ENCODE measurements at places on chromosomes 11 and 22.

- peak; percentile 14 for DNase-seq
Measured at GRCh38 chr11:35141571-35141971, 2.6 kb downstream of the CD44 start.

DNA sequence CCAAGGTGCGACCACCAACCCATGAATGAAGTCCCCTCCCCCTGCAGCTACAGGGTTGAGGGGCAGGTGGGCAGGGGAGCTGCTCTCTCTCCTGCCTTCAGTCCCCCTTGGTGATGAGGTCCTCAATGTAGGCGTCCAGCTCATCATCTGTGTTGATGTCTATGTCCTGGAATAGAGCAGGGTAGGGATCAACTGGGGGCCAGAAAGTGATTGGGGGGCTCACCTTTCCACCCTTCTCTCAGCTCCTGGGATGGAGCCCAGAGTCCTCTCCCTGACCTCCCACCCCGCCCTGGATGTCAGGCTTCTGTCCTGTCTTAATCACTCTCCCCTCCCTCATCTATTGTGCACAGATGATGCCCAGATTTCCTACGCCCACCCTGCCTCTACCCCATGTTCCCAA, 41.9 kb downstream of the MORC2 start:
- DNase-seq: no peak

DNA sequence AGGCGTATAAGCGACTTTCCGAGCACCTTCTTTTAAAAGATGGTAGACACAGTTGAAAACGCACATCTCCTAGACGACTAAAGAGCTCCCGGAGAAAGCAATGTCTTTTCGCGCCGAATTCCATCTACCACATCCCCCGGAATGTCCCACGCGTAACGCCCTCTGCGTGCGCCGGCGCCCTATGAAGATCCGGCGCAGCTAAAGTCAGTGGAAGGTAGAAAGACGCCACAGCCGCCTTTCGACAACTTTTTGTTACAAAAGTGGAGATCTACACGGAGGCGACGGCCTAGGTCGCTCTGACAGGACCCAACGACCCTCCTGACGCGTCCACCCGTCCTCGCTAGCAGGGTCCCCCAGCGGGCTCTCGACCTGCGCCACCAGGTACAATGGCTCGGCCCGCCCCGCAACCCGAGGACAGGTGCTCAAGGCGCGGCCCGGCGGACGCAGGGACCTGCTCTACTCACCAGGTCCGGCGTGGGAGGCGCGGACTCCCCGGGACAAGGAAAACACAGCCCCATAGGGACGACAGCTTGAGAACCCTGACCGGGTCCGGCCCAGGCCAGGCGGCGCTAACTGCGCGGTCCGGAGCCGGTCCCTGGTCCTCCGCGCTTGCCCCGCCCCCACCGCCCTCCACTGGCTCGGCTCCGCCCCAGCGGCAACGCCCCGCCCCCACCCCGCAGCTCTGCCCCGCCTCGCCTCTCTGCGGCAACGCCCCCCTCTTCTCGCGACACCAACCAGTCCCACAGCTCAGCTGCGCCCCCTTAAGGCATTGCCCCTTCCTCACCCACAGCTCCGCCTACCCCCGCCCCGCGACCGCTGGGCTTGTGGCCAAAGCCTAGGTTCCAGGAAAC, at the start of gene SVIP:
Gene SVIP, minus strand, starts transcription at position 571 of the 851 bp plus-strand sequence. Its CDS starts 53 bp downstream, at position 518.
- peak; percentile 93 for DNase-seq

- DNase-seq: no peak
Measured at GRCh38 chr11:34356576-34356912, 1.3 kb downstream of the ABTB2 start.

DNA sequence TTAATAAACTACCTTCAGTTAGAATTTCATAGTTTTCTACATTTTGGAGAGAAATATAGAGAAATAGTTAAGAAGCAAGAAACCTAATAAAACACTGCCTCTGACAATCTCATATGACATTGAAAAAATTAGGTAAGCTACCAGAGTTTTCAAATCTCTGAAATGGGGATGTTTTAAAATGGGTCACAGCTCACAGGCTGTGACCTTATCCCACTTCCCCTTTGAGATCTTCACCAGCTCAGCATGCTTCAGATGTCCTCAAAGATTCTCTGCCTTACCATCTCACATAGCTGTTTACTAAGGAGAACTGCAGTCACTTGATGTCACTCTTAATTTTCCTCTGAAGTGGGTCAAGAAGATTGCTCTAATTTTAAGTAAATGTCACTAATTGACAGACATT, 717.8 kb downstream of the JRKL start:
- no peak for DNase-seq

GRCh38 chr11:28439403-28439802, 331.2 kb downstream of the METTL15 start:
- DNase-seq: no peak

DNA sequence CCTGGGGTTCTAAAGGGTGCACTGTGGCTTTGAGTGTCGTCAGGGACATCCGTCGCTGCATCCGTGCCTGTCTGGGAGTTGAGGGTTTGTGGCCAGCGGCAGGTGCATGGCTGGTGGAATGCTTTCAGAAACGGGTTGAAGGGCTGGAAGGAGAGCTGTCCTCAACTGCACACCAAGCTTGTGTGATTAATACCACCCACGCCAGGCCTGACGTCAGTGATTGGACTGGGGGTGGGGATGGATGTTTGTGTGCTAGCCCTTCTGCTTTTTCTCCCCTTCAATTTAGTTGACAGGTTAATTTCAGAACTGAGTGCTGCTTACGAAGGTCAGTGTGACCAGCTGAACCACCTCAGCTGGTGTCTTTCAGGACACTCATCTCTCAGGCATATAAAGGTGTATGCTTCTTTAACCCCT, 3.2 kb upstream of the GAB2 start:
- DNase-seq: peak; percentile 43

DNA sequence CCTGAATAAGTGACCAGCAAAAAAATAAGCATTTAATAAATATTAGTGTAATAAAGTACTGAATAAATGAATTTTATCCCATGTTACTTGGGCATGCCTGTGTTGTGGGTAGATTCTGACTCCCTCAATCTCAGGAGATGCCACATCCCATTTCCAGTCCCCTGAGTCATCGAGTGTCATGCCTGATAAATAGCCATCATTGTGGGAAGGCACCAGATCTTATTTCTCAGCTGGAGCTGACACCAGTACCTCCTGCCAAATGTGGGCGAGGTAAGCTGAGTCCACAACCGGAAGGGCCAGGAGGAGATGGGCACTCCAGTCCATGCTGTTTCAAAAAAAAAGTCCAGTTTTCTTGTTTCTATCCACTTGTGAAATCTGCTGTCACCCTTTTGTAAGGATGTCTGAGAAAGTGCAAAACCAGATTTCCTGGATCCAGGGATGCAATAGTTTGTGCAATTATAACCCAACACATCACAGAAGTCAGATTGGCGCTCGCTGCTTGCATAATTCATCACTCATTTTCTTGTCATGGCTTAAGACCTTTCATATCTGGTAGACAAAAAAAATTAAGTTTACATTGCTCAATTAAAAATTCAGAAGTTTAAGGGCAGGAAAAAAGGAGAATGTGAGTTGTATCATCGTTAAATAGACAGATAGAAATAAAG, 311.6 kb downstream of the MIAT start:
- DNase-seq: no peak

GRCh38 chr11:34214961-34215805, 109.8 kb downstream of the NAT10 start:
- DNase-seq: peak; percentile 69

- DNase-seq: no peak
Measured at GRCh38 chr11:33207408-33207985, 46.2 kb upstream of the CSTF3 start.

- DNase-seq: no peak
Measured at GRCh38 chr22:46646531-46647215, 26.5 kb downstream of the GRAMD4 start.

DNA sequence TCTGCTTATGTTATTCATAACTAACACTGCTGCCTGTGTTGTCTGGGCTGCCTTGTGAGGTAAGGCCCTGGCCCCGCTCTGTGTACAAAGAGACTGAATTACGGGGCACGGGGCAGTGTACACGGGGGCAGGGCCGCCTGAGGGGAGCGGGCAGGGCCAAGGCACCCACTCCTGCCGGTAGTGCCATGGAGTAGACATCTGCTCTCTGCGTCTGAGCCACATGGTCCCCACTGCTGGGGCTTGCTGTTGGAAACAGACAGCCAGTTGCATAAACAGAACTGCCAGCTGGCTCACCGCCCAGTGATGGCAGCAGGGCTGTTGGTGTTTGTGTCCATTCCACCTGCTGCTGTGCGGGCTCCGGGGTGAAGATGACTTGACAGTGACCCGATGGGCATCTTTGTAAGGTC, 19.8 kb downstream of the FAM118A start:
- no peak for DNase-seq

DNA sequence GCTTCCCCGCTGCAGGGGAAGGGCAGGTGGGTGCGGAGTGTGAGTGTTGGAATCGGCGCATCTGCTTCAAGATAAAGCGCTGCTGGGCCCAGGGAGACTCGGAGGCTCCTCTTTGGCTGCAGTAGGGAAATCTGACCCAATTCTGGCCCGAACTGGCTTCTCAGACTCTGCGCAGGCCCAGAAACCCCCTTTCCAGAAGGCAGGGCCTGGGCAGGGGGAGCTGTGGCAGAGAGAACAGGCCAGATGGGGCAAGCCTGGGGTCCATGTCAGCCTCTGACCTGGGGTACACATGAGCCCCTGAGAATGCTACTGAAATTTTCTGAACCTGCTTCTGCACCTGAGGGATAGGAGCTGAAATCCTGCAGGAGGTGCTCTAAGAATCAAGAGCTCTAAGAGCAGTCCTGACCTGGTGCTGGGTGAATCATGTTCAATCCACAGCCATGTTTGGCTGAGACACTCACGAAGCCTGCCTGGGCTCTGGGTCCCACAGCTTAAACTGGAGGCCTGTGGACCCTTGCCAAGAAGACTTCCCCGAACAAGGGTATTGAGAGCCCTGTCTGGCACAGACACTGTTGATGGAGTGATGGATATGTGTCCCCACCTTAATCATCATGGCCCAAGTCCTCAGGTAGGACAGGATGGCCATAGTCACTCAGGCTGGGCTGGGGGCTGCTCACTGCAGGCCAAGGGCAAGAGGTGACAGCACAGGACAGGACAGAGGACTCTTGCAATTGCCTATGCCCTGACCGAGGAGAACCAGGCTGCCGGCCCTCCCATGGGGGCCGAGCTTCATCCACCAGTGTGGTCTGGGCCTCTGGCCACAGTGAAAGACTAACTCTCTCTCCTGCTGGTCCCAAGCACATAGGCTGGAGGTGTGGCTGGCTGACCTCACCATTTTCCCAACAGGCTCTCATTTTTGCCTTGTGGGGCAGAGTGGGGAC, 6.9 kb downstream of the RAB3IL1 start:
- no peak for DNase-seq

DNA sequence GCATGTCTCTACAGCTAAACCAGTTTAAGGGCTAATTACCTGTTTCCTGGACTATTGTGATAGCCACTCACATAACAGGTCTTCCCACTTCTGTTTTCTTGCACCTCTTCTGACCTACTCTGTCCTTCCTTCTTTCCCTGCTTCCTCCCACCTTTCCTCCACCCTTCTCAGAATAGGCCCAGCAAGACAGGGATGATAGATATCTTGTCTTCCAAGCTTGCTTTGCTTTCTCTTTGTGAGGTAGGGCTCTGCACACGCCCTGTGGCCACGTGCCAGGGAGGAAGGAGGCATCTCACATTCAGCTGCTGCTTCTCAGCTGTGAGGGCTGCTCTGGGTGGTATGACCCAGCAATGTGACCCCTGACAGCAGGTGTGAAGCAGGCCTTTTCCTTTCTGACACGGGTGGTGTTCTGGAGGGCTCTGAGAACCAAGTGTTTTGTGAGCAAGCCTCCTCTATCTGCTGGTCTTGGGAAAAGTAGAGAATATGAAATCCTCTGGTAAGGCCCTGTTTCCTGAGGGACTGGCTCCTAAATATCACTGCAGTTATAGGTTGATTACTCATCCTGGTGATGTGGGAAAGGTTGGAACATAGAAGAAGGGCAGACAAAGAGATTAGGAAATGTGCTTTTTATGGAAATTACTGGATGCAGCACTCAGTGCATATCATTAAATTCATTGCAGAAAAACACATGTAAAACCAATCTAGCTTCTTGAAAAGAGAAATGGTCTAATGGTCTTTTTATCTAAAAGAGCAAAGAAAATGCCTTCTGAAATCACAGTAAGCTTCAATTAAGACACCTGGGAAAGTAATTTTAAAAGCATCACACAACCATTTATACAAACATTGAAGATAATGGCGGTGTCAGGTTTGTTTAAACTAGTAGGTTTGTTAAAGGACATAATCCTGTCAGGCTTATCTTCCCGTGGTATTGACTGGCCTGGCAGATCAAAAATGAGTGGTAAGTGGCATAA, 8.5 kb downstream of the AMOTL1 start:
- no peak for DNase-seq

- DNase-seq: no peak
Measured at GRCh38 chr11:120548682-120549209, 37.2 kb downstream of the GRIK4 start.

DNA sequence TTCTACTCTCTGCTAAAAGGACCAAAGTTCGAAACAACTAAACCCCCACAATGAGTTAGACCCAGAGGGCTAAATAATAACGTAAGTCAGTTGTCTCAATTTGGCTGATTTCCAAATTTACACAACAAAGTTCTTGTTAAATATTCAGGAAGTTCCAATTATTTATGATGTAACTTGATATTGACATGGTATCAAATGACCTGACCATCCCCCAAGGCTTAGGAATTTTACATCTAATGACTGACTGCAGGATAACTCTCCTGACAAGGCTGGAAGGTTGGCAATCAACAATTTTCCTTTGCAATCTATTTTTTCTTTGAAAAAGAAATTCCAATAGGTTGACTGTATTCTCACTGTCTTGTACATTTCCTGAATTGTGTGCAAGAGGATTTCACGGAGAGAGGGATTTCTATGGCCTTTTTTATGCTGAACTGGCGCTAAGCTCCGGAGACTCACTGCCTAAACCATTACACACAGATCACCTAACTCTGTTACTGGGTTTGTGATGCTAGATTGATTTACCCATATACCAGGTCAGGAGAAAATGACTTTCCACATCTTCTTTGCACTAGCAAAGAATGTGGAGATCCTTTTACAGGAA, 9.6 kb upstream of the CDON start:
- no peak for DNase-seq

GRCh38 chr22:48366591-48366990, 1461.1 kb downstream of the BRD1 start:
- DNase-seq: no peak

DNA sequence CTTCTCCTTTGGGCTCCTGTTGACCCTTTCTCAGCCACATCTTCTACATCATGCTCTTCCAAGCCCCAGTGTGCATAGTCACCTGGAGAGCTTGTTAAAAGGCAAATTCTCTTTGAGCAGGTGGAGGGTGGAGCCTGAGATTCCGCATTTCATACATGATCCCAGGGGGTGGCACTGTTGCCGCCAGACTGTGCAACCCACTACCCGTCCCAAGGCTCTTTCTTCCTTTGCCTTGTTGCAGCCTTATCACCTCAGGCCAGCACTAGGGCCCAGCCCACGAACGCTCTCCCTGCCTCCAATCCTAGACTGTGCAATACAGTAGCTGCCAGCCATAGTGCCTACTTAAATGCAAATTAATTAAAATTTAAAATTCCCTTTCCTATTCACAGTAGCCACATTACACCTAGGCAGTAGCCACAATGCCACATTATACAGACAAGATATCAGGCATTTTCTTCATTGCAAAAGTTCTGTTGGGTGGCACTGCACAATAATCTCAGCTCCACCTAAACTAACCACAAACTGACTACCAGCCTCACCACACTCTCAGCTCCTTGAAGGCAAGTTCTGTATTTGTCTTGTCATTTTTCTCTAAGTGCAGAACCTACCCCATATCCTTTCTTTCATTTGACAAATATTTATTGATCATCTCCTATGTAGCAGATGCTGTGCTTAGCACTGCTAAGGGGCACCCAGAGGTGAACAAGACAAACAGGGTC, 4.6 kb upstream of the KCNJ5 start:
- DNase-seq: no peak

GRCh38 chr11:92580908-92581307, 356.3 kb downstream of the FAT3 start:
- no peak for DNase-seq
